ENCODE measurements at places on chromosomes 13 and 19. TPM values are rescaled to one million over a fixed set of nuclear protein-coding genes. Genes with fewer than 3 reads are reported as not detected.
A peak's percentile ranks its signal among the peaks of the same experiment; 100 is the strongest.

Gene BST2
- total RNA-seq, result 37.8 TPM

- peak; percentile 95 for DNase-seq
Measured at GRCh38 chr19:38233740-38234251, 9.8 kb upstream of the DPF1 start.

- peak; percentile 89 for DNase-seq
Measured at GRCh38 chr13:110116072-110116487, 190.9 kb downstream of the COL4A1 start.

DNA sequence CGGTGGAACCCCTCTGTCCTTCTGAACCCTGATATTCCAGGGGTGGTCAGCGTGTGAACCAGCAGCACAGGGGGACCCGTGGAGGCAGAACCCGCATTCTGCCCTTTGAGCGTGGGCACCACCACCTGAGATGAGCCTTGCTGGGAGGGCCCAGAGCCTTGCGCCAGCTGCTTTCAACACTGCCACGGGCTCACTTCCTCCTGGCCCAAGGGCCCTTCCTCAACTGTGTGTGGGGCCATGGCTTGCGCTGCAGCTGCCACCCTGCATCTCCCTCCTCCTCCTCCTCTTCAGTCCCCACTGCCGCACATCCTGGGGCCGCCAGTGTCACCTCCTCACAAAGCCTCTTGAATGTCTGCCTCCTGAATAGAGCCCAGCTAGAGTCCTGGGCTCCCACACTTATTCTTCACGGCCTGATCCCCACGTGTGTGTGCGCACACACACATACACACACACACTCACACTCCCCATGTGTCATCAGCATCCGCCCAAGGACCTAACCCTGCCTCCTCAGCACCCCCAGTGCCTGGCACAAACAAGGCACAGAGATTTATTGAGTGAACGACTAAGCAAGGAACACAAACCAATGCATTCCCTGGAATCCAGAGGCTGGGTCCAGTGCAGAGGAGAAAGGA, 26.9 kb upstream of the TMEM160 start:
- DNase-seq, result peak; percentile 87

Gene NCCRP1
- total RNA-seq, result not detected

DNA sequence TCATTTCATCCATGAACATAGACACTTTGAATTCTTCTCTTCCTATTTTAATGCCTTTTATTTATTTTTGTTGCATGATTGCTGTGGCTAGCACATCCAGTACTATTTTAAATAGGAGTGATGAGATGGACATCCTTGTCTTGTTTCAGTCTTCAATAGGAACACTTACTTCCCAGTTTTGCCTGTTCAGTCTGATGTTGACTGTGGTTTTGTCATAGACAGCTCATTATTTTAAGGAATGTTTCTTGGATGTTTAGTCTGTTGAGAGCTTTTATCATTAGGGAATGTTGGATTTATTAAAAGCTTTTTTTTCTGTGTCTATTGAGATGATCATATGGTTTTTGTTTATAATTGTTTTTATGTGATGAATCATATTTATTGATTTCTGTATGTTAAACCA, 586.6 kb downstream of the SLITRK1 start:
- DNase-seq, result no peak

All from posterior vena cava (tissue), 2 donors.